Renal cortical epithelial cell (primary cell): ENCODE measurements at places on chromosomes 16 and 17.

DNA sequence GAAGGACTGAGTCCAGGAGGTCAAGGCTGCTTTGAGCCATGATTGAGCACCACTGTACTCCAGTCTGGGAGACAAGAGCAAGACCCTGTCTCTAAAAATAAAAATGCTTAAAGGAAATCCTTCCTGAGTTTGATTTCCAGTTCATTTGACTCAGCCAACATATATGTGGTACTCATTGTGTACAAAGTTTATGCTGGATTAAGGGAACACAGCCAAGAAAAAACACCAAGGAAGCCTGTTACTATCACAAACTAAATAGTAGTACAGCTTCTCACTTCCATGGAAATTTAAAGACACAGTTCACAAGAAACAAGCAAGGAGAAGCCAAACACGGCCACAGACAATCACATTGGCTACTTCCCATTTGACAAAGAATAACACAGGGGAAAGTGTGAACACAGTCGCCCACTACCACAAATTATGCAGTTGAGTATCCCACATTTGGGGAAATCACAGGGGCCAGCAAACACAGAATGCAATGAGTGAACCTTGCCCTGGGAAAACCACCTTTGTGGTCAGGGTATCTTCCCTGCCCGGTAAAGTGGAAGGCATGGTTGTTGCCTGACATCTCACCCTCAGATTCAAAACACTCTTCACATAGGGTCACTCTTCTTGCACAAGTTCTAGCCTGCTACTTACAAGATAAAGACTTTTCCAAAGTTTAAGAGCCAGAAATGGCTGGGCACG, 14.5 kb downstream of the TEX14 start:
- no peak for DNase-seq

GRCh38 chr17:47299239-47299910, 24.4 kb upstream of the EFCAB13 start:
- no peak for DNase-seq

- no peak for DNase-seq
Observed at GRCh38 chr17:55663400-55663799, 59.3 kb downstream of the TMEM100 start.

DNA sequence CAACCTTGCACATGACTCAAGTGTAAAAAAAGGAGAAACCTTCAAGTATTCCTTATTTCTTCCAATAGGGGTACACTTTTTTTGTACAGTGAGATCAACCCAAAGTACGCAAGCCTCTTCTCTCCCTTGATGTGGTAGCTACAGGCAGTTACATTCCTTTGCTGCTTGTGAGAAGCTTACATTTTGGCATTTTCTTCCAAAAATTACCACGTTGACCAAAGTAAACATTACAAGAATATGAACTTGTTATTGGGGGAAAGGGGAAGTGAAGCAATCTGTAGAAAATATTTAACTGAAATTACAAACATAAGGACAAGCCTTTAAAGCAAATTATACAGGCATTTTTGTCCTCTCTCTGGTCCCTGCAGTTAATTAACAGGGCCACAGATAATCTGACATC, 97.0 kb upstream of the TOB1 start:
- no peak for DNase-seq

GRCh38 chr17:12789075-12789480, 220 bp upstream of the ARHGAP44 start:
- DNase-seq = peak; percentile 1
